ENCODE measurements at places on chromosomes 2 and 18. TPM values are rescaled to one million over a fixed set of nuclear protein-coding genes. Genes with fewer than 3 reads are reported as not detected.
A peak's percentile ranks its signal among the peaks of the same experiment; 100 is the strongest.

GRCh38 chr2:230737791-230738226 lies 25.2 kb downstream of the CAB39 start:
- no peak for DNase-seq

DNA sequence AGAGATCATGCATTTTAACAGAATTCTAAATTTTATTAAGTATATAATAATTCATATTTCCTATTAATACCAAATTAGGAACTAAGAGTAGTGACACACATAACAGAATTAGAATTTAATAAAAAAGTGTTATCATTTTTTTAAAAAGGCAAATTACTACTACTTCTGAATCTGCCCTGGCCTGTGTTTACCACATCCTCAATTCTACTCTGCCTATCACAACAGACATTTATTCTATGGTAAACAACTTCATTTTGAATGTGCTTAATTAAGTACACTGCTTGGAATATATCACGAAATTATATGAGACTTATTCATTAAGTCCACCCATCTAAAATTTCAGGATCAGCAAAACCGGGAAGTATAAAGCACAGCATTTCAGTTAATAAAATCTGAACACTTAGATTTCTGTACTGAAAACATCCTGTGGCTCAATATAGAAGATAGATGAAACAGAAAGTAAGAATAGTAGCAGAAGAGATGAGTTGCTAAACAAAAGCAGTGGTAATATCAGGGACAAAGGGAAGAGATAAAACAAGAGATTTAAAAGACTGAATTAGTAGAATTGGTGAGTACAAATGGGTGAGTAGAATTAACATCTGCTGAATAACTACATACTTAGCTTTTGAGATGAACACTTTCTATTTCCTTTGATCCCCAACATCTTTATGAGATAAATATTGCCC lies 3.7 kb downstream of the SMC6 start:
- DNase-seq = no peak

- no peak for DNase-seq
These were observed 337.0 kb downstream of the EIPR1 start for GRCh38 chr2:3040496-3041140.

DNA sequence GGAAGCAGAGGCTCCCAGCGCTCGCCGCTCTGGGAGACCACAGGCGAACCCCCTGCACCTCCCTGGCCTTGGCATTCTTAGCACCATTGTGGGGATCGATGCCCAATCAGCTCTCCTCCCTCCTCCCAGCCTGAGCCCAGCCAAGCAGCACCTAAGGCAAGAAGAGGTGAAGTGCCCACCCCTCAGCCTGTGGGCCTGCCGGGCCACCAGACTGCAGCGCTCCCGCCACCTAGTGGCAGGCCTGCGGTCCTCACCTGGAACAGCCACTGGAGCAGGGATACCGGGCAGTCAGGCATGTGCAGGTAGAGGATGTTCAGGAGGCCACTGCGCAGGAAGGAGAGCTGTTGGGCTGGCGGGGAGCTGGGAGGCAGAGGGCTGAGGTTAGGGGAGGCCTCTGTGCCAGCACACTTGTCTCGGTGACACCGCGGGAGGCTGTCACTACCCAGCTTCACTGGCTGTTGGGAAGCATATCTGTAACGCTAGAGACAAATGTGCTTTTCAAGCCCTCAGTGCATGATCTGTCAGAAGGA lies 35.2 kb downstream of the FAM178B start:
- DNase-seq = peak; percentile 47

DNA sequence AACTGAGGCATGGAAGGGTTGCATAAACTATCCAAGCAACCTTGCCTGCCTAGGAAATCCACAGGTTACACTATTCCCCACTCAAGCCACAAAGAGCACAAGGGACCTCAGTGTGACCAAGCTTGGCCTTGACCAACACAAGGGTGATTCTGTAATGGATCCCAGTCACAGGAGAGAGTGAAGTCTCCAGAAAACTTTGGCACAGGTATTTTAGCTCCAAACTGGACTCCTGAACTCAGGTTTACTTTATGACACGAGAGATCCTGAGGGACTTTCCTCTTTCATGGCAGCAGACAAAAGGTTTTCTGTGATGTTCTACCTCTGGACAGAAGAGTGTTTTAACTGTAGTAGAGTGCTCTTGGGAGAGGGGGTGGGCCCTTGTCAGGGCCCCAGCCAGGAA lies 169.2 kb downstream of the TRABD2A start:
- DNase-seq = no peak

DNA sequence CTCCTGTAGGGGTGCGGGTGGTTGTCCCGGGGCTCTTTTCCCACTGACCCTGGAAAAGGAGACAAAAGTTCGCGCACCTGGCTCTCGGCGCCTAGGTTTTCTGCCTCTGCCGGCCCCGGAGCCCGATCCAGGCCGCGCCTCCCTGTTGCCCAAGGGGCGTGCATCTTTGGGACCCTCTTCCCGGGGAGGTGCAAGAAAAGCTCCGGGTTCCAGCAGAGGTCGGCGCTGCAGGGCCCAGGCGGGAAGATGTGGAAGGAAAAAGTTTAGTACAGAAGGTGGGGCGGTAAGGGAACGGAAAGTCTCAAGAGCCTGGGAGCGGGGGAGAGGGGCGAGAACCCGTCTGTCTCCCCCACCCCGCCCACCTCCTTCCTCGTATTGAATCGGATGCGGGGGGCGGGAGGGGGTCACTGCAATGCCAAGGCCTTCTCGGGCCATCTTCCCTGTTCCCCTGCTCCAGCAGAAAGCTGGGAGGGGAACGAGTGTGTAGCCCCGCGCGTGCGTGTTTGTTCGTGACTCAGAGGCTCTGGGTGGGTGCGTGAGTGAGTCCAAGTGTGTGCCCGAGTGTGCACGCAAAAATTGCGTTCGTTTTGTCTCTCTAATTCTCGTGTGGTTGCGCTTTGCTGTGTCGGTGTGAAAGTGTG lies 6.3 kb upstream of the EN1 start:
- no peak for DNase-seq

DNA sequence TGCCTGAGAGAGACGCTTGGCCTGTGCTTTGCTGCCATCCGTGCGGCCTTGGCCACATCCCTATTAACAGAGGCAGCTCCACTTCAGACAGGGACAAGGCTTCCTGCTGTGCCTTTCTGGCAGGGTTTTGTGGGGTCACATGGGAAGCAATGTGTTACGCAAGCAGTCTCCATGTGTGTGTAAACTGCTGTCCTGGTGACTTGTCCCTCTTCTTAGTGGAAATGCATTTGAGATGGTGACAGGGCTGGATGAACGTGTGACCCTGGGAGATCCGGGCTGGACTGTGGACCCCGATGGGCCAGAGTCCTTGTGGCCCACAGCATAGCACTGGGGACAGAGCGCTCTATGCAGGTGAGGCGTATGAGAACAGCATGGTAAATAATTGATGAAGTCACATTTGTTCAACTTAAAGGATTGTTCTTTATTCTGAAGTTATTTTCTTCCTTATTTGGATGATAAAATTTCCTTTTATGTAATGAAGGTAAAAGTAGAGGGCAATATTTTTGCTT lies 23.2 kb downstream of the ASB1 start:
- DNase-seq = peak; percentile 66

GRCh38 chr2:11175293-11175795 lies 20.1 kb downstream of the SLC66A3 start:
- DNase-seq = peak; percentile 40

GRCh38 chr18:10336749-10337350 lies 117.6 kb upstream of the APCDD1 start:
- no peak for DNase-seq

DNA sequence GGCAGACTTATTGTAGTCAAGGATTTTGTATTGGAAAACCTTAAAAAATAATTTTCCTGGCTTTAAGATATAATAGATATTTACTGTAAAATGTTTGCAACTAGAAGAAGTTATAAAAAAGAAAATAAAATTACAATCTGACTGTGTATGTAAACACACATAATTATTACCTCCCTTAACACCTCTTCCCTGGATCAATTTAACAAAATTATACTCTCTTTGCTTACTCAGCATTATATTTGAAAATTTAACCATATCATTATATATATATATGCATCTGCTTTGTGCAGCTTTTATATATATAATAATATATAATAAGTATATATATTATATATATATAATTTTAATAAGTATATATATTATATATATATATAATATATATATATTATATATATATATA lies 131.7 kb upstream of the FAM98A start:
- DNase-seq = no peak

DNA sequence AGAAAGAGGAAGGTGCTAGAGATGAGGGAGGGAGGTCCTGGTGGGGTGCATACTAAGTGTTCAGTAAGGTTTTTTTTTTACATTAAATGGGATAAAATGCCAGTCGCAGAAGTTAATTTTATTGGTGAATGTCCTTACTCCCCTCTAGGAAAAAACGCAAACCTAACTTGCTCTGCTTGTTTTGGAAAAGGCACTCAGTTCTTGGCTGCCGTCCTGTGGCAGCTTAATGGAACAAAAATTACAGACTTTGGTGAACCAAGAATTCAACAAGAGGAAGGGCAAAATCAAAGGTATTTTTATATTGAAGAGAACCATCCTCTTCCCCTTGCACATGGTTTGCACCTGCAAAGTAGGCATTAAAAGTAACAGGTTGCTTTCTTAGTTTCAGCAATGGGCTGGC lies 12.7 kb upstream of the IL18R1 start:
- no peak for DNase-seq

- DNase-seq = peak; percentile 1
These were observed 1.2 kb downstream of the ABHD3 start for GRCh38 chr18:21703241-21703820.

GRCh38 chr2:238032755-238033337 lies 28.0 kb upstream of the SCLY start:
- DNase-seq = no peak

- DNase-seq = peak; percentile 55
These were observed 17.2 kb downstream of the GPC1 start for GRCh38 chr2:240452462-240453256.

- DNase-seq = peak; percentile 76
These were observed 162.5 kb upstream of the EPAS1 start for GRCh38 chr2:46134531-46135227.

GRCh38 chr2:43482961-43483360 lies 112.9 kb downstream of the THADA start:
- DNase-seq = peak; percentile 72

GRCh38 chr2:152284398-152284797 lies 50.6 kb upstream of the FMNL2 start:
- DNase-seq = no peak

GRCh38 chr2:469514-469913 lies 181.6 kb upstream of the ALKAL2 start:
- DNase-seq = no peak

- DNase-seq = no peak
These were observed 10.4 kb upstream of the KCNK3 start for GRCh38 chr2:26682155-26682554.

DNA sequence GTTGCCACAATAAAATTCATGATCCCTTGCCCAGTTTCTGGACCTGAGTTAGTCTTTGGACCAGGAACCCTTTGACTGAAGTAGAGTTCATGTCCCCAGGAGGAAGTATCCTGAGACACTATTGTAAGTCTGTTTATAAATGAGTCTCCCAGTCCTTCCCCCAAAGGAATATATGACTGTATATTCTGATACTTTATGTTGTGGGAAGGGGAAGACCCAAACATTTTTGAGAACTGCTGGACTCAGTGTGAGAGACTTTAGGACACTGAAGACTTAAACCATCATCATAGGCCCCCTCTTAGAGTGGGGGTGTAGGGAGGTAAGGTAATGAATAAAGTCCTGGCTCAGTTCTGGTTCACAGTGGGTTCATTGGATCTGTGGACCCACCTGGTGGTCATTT lies 28.6 kb upstream of the CXCR4 start:
- DNase-seq = no peak

GRCh38 chr18:48292229-48292628 lies 117.0 kb downstream of the ZBTB7C start:
- DNase-seq = no peak

- no peak for DNase-seq
These were observed 241.4 kb upstream of the SALL3 start for GRCh38 chr18:78738076-78738690.

- DNase-seq = no peak
These were observed 946.9 kb upstream of the SOX11 start for GRCh38 chr2:4745056-4745991.

DNA sequence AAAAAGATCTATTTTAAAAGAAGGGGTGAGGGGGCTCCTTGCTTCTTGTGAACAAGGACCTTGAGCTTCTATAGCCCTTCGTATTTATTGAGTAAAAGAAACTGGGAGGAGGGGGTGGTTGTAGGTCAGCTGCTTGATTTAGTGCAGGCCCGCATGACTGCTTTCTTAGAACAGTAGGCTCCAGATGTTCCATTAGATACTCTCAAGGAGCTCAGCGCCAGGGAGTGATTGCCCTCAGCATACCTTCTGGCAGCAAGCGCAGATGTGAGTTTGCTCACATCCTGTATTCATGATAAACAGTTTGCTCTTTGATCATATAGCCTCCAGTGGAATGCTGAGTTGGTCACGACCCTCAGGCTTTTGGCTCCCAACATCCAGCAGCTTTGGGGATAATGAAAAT lies 108.9 kb upstream of the XPO1 start:
- no peak for DNase-seq

GRCh38 chr18:13451661-13452387 lies 233.3 kb downstream of the LDLRAD4 start:
- DNase-seq = no peak

DNA sequence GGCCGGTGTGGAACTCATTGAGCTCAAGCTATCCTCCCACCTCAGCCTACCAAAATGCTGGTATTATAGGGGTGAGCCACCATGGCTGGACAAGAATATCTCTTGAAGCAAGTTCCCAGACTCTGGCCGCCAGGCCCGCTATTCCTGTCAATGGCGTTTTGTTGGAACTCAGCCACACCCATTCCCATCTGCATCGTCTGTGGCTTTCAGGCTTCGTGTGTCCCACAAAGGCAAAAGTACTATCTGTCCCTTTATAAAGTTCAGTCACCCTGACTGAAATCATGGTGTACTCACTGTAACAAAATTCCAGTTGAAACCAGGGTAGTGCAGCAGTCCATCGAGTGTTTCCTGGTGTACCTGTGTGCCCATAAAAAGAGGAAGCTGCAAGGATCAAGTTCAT lies 96.7 kb downstream of the SH3BP4 start:
- no peak for DNase-seq

LAMA1 gene
- total RNA-seq = 24.9 TPM

IER3IP1 gene
- total RNA-seq = 26.2 TPM

ZNF512 gene
- 23.6 TPM for total RNA-seq

TCF23 gene
- total RNA-seq = not detected

CPO gene
- total RNA-seq = under 0.01 TPM

PRKAG3 gene
- total RNA-seq = 0.26 TPM

C1GALT1C1L gene
- total RNA-seq = 0.51 TPM

TMEM247 gene
- total RNA-seq = not detected

TLX2 gene
- total RNA-seq = not detected

PPP4R1 gene
- total RNA-seq = 90.9 TPM

UGT1A5 gene
- total RNA-seq = not detected

BABAM2 gene
- total RNA-seq = 25.6 TPM

C1QL2 gene
- not detected for total RNA-seq

CAVIN2 gene
- total RNA-seq = 12.6 TPM

CFAP53 gene
- total RNA-seq = 0.99 TPM

KHK gene
- total RNA-seq = 1.3 TPM

CUL3 gene
- 63.4 TPM for total RNA-seq

CHRNA1 gene
- total RNA-seq = 0.33 TPM

SRD5A2 gene
- total RNA-seq = not detected
